ENCODE measurements at places on chromosomes 3 and 15.

DNA sequence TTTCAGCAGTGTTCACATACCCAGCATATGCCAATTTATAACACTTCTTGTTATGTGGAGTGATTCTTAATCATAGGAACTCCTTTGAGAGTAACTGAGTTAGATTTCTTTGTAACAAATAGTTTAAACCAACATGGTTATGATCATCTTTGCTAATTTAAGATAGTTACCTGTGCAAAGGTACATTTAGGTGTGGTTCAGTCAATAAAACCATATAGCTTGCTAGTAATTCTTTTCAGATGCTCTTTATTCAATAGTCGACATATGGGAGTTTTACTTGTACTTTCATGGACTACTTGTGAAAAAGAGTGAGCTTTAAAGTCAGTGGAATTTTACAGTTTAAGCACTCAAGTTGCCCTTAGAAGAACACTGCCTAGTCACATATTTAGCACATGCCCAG lies 5.2 kb downstream of the DNAJC13 start:
- no peak for DNase-seq

- no peak for DNase-seq
Observed at GRCh38 chr3:14434126-14434497, 31.7 kb downstream of the SLC6A6 start.

DNA sequence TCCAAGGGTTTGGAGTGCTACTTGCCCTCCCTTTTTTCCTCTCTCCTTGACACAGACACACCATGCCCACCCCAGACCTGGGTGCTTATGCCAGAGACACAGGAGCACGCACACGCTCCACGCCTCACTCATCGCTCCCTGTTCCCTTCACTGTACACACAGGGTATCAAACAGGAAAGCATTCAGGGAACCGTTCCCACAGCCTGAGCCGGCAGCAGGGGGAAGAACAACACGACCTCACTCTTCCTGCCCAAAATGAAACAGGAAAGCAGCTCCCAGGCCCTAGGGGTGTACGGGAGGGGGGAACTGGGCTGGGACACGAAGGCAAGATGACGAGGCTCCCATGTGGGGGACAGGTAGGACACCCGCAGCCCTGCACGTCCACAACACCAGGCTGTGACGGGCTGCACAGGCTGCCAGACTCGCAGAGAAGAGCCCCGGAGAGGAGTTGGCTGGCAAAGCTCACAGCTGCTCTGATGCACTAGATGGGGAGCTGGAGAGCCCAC lies 11.2 kb downstream of the DLL4 start:
- no peak for DNase-seq

- DNase-seq = no peak
Observed at GRCh38 chr3:29708884-29709283, 428.0 kb downstream of the RBMS3 start.

GRCh38 chr15:65824941-65825544 lies 33.0 kb upstream of the DENND4A start:
- DNase-seq = no peak

GRCh38 chr15:41862515-41863116 lies 24.0 kb downstream of the PLA2G4B start:
- no peak for DNase-seq

DNA sequence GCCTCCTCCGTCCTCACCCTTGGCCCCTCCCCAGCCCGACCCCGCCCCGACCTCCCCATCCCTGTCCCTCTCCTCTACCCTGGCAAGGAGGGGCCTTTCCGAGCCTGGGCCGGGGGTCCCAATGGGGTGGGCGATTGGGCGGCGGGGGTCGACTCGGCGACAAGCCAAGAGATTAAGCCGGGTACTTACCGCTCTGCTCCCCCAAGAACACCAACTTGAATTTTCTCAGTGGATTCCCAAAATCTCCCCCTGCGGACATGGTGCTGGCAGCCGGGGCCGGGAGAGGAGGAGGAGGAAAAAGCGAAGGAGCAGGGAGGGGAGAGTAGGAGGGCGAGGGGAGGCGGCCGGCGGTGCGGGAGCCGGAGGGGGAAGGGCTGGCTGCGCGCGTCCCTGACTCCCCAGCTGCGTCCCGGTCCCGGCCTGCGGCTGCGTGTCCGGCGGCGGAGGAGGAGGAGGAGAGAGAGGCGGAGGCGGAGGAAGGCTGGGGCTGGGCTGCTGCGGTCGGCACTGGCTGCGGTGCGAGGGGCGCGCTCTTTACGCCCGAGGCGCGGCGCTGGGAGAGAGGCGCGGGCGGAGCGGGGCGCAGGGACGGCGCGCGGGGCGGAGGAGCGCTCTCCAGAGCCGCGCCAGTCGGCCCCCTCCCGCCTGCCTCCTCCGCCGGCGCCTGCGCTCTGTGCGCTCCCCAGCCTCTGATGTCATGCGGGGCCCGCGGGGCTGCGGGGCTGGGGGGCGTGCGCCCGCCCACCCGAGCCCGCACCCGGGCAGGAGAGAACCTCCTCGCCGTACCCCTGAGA lies at the start of gene RAB6B:
Gene RAB6B, minus strand, starts transcription at position 675 of the 794 bp plus-strand sequence. Its CDS starts 416 bp downstream, at position 259.
- peak; percentile 33 for DNase-seq

GRCh38 chr15:66138892-66139590 lies 114.5 kb downstream of the MEGF11 start:
- DNase-seq = no peak

DNA sequence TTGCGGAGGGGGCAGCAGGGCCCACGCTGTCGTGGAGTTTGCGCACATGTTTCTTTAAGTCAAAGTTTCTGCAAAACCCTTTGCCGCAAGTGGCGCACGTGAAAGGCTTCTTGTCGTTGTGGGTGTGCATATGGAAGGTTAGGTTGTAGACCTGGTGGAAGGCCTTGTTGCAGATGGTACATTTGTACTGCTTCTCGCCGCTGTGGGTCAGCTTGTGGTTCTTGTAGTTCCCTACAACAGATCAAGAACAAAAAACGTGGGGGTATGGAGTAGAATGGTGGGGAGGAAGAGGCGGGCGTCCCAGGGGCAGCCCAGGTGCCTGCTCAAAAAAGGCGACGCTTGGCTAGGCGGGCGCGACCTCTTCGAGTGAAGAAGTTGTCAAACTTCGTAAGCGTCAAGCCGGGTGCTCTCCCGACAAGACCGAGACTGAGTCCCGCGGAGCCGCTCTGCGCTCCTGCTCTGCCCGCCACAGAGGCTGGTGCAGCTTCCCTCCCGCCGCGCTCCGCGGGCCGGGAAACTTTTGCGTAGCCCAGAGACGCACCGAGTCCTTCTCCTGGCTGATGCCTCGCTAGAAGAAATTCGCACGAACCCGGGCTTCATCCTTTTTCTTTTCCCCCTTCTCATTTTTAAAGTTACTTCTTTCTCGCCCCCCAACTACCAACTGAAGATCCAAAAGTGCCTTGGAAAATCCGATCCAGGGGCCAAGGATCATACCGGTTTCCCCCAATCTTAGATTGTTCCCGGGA lies 3.1 kb downstream of the FEZF2 start:
- no peak for DNase-seq

GRCh38 chr3:107235193-107235927 lies 141.9 kb upstream of the CCDC54 start:
- DNase-seq = no peak

All from progenitor cell of endocrine pancreas (in vitro differentiated cells).